Large intestine (tissue), 12 donors: ENCODE measurements at places on chromosomes 16 and 17. TPM values are rescaled to one million over a fixed set of nuclear protein-coding genes. Genes with fewer than 3 reads are reported as not detected.

GRCh38 chr16:67993207-67994039 is 5.9 kb downstream of the DPEP2 start:
- H3K27ac ChIP-seq: no peak overlapping the region
- peaks cover 7% of the 10 kb centered on the region for H3K4me1 ChIP-seq
- peak overlapping the region; percentile 23 for H3K4me3 ChIP-seq
- DNase-seq: peak; percentile 74
- no peaks in the 10 kb centered on the region for H3K27me3 ChIP-seq

GRCh38 chr17:78019367-78019975 is 61.0 kb downstream of the TNRC6C start:
- H3K4me1 ChIP-seq: no peaks in the 10 kb centered on the region
- no peaks in the 10 kb centered on the region for H3K36me3 ChIP-seq
- no peaks in the 10 kb centered on the region for H3K27me3 ChIP-seq
- DNase-seq: no peak

DNA sequence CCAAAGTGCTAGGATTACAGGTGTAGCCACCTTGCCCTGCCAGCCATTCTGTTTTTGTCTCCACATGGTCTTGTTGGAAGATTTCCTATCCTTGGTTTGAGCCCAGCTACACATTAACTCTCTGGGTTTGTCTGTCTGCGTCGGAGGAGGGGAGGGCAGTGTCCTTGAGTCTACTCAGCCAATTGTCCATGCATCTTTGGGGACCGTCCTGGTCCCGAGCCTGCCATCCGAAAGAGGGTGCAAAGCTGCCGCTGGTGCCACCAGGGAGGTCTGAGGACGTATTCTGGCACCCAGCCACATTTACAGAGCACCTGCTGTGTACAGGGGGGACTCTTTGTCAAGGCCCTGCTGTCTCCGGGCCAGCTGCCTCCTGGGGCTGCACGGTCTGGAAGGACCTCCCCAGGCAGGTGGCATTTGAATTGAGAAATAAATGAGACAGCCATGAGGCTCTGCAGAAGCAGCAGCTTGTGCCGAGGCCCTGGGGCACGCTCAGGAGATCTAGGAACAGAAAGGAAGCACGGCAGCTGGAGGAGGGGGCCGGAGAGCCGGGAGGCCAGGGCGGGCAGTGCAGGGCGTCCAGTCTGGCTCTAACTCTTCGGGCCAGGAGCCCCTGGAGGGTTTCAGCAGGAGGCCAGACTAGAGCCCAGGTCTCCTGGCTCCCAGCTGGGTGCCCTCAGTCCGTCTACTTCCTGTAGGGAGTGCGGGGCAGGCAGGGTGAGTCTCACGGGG is 1.5 kb downstream of the CYBA start:
- peak overlapping the region; percentile 66 for H3K27ac ChIP-seq
- DNase-seq: no peak
- no peaks in the 10 kb centered on the region for H3K27me3 ChIP-seq
- peak overlapping the region; percentile 81 for H3K4me3 ChIP-seq

- no peak for DNase-seq
- no peaks in the 10 kb centered on the region for H3K4me1 ChIP-seq
- H3K4me3 ChIP-seq: no peak overlapping the region
- H3K27ac ChIP-seq: no peak overlapping the region
Measured at GRCh38 chr17:2697611-2698162, 13.9 kb downstream of the CLUH start.

DNA sequence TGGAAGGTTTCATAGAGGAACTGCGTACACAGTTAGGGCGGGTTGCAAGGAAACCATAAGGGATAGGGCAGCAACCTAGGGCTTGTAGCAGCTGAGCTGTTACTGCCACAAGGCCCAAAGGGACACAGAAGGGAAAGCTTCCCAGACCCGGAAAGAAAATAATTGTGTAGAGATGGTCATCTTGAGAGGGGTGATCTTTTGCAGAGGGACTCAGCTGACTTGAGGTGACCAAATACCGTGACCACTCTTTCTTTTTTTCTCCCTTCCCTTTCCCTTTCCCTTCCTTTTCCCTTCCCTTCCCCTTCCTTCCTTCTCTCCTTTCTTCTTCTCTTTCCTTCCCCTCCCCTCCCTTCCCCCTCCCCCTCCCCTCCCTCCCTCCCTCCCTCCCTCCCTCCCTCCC is 8.5 kb upstream of the CREBBP start:
- H3K27ac ChIP-seq: no peak overlapping the region
- peaks cover 2% of the 10 kb centered on the region for H3K27me3 ChIP-seq
- H3K4me3 ChIP-seq: no peak overlapping the region
- H3K36me3 ChIP-seq: no peaks in the 10 kb centered on the region

GRCh38 chr17:57256708-57257112 is 387 bp downstream of the MSI2 start:
- peaks cover under 1% of the 10 kb centered on the region for H3K36me3 ChIP-seq
- peak overlapping the region; percentile 58 for H3K27ac ChIP-seq
- H3K27me3 ChIP-seq: no peaks in the 10 kb centered on the region
- H3K4me1 ChIP-seq: peaks cover 17% of the 10 kb centered on the region
- peak overlapping the region; percentile 82 for H3K4me3 ChIP-seq

DNA sequence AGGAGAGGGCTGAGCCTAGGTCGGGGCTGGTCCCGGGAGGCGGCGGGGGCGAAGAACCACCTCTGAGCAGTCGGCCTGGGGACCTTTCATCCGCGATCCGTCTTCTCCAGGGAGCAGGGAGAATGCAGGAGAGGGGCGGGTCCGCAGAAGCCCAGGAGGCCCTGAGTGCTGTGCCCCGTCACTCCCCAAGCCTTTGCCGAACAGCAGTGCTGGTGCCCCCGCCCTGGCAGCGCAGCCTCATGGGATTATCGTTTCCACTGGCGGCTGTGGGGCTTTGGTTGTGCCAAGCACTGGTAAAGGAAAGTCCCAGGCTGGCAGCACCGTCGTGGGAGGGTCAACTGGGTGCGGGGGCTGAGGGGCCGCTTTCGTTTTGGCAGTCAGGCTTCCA is 631 bp downstream of the TBL3 start:
- peak overlapping the region; percentile 86 for H3K27ac ChIP-seq
- peak overlapping the region; percentile 100 for H3K4me3 ChIP-seq
- H3K27me3 ChIP-seq: no peaks in the 10 kb centered on the region
- H3K36me3 ChIP-seq: peaks cover 33% of the 10 kb centered on the region

The SHISA6 gene
- polyA plus RNA-seq: 0.24 TPM

The METRNL gene
- 81.1 TPM for polyA plus RNA-seq

The PRDM7 gene
- not detected for polyA plus RNA-seq

The PHKG2 gene
- 38.2 TPM for polyA plus RNA-seq

The TNP2 gene
- polyA plus RNA-seq: not detected
